Thyroid gland (tissue), 4 donors: ENCODE measurements at places on chromosomes 2 and 18. TPM values are rescaled to one million over a fixed set of nuclear protein-coding genes. Genes with fewer than 3 reads are reported as not detected.

GRCh38 chr18:77004555-77005380, 127.8 kb downstream of the MBP start:
- no peaks in the 10 kb centered on the region for H3K4me1 ChIP-seq
- H3K27me3 ChIP-seq: no peaks in the 10 kb centered on the region
- H3K36me3 ChIP-seq: no peaks in the 10 kb centered on the region
- H3K27ac ChIP-seq: no peak overlapping the region

GRCh38 chr18:354003-354402, 86.2 kb upstream of the THOC1 start:
- H3K27ac ChIP-seq: no peak overlapping the region
- no peak for DNase-seq
- H3K27me3 ChIP-seq: no peaks in the 10 kb centered on the region
- no peaks in the 10 kb centered on the region for H3K36me3 ChIP-seq

- no peak for DNase-seq
- no peak overlapping the region for H3K4me3 ChIP-seq
- H3K36me3 ChIP-seq: no peaks in the 10 kb centered on the region
- H3K4me1 ChIP-seq: peaks cover 9% of the 10 kb centered on the region
Observed at GRCh38 chr2:239216614-239217273, 184.1 kb downstream of the HDAC4 start.

- H3K4me1 ChIP-seq: no peaks in the 10 kb centered on the region
- H3K4me3 ChIP-seq: no peak overlapping the region
- no peak for DNase-seq
Observed at GRCh38 chr2:239668651-239669050, 267.8 kb upstream of the HDAC4 start.

DNA sequence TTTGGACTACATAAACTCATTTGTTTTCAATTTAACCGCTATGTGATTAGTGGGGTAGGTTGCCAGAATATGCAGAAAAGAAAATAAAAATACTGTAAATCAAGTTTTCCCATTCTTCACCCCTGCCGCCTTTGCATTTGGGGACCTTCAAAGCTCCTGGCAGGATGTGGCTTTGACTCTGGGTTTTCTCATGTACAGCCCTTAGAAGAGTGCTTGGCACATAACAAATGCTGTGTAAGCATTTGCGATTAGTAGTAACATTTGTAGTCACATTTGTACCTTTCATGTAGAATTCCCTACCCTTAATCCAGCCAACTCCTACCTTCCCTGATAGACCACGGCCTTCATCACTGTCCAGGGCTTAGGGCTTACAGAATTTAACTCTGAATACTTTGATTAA, 262.6 kb downstream of the MREG start:
- H3K36me3 ChIP-seq: no peaks in the 10 kb centered on the region
- H3K4me3 ChIP-seq: no peak overlapping the region
- no peak overlapping the region for H3K27ac ChIP-seq
- no peaks in the 10 kb centered on the region for H3K4me1 ChIP-seq

DNA sequence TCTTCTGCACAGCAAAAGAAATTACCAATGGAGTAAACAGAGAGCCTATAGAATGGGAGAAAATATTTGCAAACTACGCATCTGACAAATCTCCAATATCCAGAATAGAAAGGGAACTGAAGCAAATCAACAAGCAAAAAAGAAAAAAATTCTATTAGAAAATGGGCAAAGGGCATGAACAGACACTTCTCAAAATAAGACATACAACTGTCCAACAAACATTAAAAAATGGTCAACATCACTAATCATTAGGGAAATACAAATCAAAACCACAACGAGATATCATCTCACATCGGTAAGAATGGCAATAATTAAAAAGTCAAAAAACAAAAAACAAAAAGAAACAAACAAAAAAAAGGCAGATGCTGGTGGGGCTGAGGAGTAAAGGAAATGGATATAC, 356.4 kb downstream of the ADCYAP1 start:
- no peak overlapping the region for H3K4me3 ChIP-seq
- H3K27me3 ChIP-seq: no peaks in the 10 kb centered on the region
- H3K27ac ChIP-seq: no peak overlapping the region
- no peaks in the 10 kb centered on the region for H3K4me1 ChIP-seq
- no peak for DNase-seq

DNA sequence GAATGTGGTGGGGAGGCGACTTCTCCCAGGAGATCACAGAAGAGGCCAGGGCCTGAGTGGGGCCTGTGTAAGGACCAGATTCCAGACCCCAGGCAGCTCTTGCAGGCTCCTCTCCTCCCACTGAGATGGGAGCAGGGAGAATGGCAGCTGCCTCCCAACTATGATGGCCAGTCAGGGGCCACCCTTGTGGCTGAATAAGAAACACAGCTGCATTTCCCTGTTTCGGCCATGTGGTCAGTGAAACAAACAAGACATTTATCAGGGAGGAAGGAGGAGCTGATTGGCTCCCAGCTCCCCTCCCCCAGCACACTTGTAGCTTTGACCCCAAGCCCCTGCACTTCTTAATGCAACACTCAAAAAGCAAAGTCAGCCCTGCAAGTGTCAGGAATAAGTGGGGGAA, 143.5 kb downstream of the CELF4 start:
- H3K27me3 ChIP-seq: no peaks in the 10 kb centered on the region
- DNase-seq: no peak
- H3K36me3 ChIP-seq: no peaks in the 10 kb centered on the region
- H3K4me3 ChIP-seq: no peak overlapping the region

- no peaks in the 10 kb centered on the region for H3K4me1 ChIP-seq
- H3K4me3 ChIP-seq: no peak overlapping the region
- DNase-seq: no peak
- H3K36me3 ChIP-seq: no peaks in the 10 kb centered on the region
Observed at GRCh38 chr18:3083766-3084165, 70.8 kb upstream of the LPIN2 start.

- H3K4me1 ChIP-seq: no peaks in the 10 kb centered on the region
- no peak overlapping the region for H3K27ac ChIP-seq
- no peaks in the 10 kb centered on the region for H3K36me3 ChIP-seq
- no peak for DNase-seq
Observed at GRCh38 chr18:62498616-62499262, 24.1 kb upstream of the ZCCHC2 start.

Gene SLC14A1
- 10.9 TPM for total RNA-seq
